ENCODE measurements at places on chromosomes 11 and 22. TPM values are rescaled to one million over a fixed set of nuclear protein-coding genes. Genes with fewer than 3 reads are reported as not detected.
A peak's percentile ranks its signal among the peaks of the same experiment; 100 is the strongest.

GRCh38 chr11:70072861-70073755 is 5.0 kb upstream of the ANO1 start:
- DNase-seq: no peak

DNA sequence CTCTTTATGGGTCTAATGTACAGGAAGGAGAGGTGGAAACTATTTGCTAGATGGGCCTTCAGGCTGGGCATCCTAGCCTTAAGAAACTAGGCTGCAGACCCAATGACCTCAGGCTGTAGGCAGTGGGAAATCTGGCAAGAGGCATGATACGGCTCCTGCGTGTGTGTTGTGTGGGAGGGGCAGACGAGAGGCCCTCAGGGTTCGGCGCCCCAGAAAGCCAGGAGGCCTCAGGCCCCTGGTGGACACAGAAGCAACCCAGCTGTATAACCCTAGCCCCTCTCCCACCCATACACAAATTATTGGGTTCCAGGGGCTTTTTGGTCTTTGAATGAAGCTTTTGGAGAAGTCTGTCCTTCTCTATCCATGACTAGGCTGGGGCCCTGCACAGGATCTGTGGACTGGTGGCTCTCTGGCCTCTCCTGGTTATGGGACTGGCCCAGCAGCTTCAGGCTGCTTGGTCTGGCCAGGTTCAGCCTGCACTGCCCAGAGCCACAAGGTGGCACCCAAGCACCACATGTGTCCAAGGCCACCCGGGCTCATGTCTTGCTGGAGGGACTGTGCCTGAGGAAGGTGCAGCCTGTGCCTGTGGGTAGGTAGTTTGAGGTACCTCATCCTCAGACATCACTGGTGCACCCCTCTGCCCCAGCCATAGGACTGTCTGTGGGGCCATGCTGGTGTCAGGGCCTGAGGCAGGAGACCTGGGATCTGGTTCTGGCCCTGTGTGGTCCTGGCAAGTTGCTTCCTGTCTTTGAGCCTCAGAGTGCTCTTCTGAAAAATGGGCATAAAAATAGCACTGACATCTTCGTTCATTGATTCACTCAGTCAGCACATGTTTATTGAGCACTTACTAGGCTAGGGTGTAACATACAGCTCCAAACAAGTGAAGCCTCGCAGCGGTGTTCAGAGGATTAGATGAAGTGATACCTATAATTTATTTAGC is 87.5 kb downstream of the RRM1 start:
- peak; percentile 60 for DNase-seq

- no peak for DNase-seq
Measured at GRCh38 chr11:20226933-20227332, 66.7 kb upstream of the DBX1 start.

The CATSPERZ gene
- total RNA-seq: not detected

The OR5A1 gene
- total RNA-seq: not detected

DNA sequence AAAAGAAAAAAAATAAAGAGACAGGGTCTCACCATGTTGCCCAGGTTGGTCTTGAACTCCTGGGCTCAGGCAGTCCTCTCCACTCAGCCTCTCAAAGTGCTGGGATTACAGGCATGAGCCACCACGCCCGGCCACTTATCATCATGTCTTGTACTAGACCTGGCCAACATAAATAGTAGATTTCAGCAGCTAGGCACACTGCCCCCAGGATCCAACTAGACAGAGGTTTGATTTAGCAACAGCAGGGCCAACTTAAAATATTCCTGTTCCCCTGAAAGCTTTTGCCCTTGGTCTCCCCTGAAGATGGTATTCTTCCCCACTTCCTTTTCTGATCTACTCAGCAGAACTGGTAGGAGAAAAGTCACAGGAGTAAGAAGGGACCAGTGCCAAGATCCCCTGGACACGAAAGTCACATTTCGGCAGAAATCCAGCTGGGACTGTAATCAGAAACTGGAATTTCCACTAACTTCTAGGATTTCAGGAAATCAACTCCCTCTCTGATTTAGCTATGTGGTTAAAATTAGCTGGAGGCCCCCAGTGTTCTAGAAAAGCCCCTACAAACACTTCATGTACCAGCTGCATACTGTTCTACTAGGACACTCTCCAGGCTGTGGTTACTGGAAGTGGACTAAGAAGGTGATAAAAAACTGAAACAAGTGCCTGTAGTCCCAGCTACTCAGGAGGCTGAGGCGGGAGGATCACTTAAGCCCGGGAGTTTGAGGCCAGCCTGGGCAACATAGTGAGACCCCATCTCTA is 8.9 kb upstream of the PPP2R1B start:
- peak; percentile 91 for DNase-seq

- no peak for DNase-seq
Measured at GRCh38 chr22:43515902-43516301, 104.1 kb downstream of the MPPED1 start.

GRCh38 chr22:37545703-37546436 is 14.4 kb upstream of the CDC42EP1 start:
- DNase-seq: peak; percentile 94

- DNase-seq: no peak
Measured at GRCh38 chr11:72635309-72635915, 38.8 kb downstream of the PDE2A start.

DNA sequence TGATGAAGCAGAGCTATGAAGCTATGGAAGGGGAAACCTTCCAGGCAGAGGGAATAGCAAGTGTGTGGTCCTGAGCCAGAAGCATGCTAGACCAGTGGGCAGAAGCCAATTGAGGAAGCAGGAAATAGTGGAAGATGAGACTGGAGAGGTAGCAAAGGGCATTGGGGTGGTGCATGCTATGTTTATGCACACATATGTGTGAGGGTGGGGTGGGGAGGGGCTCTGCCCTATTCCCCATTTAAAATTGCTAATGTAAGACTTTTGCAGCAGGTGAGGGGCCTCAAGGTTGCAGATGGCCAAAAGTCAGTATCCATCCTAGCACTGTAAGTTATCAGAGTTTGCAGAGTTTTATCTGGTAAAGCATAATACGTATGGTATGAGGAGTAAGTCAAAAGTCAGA is 626.6 kb upstream of the KIRREL3 start:
- DNase-seq: no peak

DNA sequence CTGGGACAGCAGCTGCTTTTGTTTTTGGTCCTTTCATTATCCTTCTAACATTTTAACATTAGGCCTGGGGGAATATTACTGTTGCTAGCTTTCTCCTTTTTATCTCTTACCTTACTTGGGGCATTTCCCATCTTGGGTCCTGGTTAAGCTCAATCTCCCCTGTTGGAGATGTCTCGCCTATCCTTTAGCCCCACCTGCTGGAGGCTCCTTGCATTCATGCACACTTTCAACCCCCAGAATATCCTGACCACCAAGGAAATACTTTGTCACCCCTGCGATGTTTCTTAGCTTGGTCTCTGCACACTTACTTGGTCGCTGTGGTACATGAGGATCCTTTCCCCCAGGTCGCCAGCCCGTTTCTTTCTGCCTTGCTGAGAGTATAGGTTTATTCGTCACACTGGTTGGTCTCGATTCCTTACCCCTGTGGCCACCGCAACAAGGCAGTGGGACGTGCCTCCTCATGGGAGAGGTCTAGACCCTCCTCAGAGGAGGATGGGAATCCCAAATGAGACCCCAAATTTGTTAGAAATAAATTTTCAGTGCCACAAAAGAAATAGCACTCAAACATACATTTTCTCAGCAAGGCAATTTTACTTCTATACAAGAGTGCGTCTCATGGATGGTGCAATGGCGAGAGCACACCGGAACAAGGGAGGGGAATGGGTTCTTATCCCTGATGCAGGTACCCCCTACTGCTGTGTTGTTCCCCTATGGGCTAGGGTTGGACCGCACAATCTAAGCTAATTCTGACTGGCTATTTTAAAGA is 5.4 kb upstream of the TXN2 start:
- no peak for DNase-seq

GRCh38 chr11:83044958-83045712 is 26.6 kb downstream of the RAB30 start:
- no peak for DNase-seq

The APOBEC3F gene
- 6.3 TPM for total RNA-seq

GRCh38 chr11:19651028-19651427 is 61.6 kb upstream of the NAV2 start:
- no peak for DNase-seq
